NCI-H2081 treated with DMSO at 0.1 percent for 48 hours (cell line): ENCODE measurements at places on chromosomes 12 and 14.

- no peak for DNase-seq
These were observed 2.9 kb downstream of the HEBP1 start for GRCh38 chr12:12997156-12997555.

GRCh38 chr12:22536346-22536945 is 7.9 kb downstream of the C2CD5 start:
- DNase-seq, result no peak

DNA sequence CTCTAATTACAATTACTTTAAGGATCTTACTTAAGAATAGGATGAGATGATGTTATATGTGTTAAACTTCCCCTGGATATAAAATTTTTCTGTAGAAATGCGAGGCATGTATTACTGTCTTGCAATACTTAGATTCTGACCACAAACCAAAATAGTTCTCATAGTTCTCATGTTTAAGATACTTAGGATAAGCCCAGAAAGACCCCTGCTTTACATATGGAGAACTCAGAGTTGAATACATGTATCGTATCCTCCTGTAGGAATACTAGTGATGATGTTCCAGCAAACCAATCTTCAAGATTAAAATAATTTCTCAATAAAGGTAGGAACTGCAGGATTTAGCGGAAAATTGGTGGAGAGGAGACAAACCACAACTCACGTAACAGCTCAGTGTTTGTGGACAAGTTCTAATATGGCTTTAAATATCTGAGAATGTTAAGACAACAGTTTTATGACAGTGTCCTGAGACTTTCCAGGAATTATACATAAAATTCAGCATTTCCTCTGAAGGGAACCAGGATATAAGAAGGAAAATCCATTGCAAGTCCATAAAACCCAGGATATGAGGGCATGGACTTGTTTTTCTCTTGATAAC is 114.7 kb upstream of the CRY1 start:
- no peak for DNase-seq

DNA sequence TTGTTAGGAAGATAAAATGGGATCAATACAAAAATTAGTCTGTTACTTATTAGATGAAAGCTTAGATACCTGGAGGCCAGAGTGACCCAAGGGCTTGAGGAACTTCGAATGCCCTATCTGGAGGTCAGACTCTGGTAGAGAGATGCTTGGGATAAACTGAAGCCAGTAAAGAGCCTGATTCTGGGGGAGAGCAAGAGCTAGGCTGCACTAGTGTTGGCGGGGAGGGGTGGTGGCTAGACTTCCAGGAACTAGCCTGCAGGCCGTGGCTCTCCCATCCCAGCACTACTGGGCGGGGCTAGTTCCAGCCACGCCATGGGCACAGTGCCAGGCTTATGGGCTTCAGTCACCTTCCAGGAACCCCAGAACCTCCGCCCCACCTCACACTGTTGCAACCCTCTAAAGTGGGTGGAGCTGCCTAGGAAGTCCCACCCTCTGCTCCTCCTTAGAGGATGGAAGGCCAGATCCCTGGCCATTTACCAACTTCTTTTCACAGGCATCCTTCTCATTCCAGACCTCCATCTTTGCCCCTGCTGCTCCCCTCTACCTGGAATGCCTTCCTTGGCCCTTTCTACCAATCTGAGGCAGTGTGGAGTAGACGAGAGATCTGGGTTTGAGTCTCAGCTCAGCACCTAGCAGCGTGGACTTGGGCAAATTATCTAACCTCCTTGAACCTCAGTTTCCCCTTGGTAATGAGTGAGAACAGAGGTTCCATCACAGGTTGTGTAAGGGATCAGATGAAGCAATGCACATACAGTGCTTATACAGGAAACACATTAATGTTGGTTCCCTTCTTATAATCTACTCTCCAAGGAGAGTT is 6.3 kb upstream of the NFE2 start:
- no peak for DNase-seq

- no peak for DNase-seq
These were observed 233.3 kb downstream of the CCDC59 start for GRCh38 chr12:82124711-82125380.

DNA sequence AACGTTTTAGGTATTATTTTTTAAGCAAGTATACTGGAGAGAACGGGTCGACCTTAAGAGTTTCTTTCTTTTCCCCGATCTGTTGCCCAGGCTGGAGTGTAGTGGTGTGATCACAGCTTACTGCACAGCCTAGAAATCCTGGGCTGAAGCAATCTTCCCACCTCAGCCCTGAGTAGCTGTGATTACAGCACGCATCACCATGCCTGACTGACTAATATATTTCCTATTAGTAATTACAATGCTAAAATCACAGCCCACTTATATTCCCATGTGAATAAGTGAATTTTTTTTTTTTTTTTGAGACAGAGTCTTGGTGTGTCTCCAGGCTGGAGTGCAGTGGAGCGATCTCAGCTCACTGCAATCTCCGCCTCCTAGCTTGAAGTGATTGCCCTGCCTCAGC is 50.4 kb downstream of the DICER1 start:
- no peak for DNase-seq

- DNase-seq, result no peak
These were observed 36.2 kb downstream of the HSP90AA1 start for GRCh38 chr14:102050625-102051024.
